Activated CD4-positive, alpha-beta T cell treated with anti-CD3 and anti-CD28 coated beads, Interleukin-2, amount 50 U/mL, for 24 hours (primary cell): ENCODE measurements at places on chromosomes 4 and X.

DNA sequence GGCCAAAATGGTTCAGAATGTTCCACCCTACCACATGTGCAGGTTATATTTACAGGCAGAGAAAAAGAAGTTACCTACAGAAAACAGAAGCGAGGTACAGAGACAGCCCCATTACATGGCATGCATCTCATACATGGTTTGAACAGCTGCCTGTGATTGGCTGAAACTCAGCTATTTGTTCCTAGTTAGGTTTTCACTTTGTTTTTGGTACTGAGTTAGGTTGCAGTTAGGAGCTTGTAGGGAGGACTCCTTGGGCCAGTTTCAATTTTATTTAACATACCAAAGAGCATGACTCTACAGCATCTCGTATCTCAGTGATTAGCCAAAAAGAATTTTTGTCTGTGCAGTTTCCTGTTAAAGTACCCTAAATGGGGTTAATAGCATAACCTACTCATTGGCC is 392.0 kb downstream of the MAPK10 start:
- no peak for DNase-seq

- no peak for DNase-seq
Measured at GRCh38 chr4:37666625-37667071, 19.5 kb downstream of the RELL1 start.

- DNase-seq, result no peak
Measured at GRCh38 chr4:134708026-134708425, 506.4 kb upstream of the PABPC4L start.

DNA sequence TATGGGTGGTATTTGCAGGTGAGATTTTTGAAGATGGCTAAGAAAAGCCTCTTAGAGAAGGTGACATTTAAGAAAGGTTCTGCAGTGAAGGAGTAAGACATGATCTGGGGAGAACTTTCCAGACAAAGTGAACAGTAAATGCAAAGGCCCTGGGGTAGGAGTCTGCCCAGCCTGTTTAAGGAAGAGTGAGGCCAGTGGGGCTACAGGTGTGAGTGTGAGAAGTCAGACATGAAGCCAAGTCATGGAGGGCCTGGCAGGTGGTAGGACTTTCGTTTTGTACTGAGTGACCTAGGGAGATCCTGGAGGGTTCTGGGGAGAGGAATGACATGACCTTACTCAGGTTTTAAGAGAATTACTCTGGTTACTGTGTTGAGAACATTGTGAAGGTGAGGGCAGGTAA is 21.5 kb downstream of the COQ2 start:
- DNase-seq, result no peak

- DNase-seq, result no peak
Measured at GRCh38 chrX:103540145-103540544, 20.9 kb upstream of the RAB40A start.
